ENCODE measurements at places on chromosomes 1 and 21.

DNA sequence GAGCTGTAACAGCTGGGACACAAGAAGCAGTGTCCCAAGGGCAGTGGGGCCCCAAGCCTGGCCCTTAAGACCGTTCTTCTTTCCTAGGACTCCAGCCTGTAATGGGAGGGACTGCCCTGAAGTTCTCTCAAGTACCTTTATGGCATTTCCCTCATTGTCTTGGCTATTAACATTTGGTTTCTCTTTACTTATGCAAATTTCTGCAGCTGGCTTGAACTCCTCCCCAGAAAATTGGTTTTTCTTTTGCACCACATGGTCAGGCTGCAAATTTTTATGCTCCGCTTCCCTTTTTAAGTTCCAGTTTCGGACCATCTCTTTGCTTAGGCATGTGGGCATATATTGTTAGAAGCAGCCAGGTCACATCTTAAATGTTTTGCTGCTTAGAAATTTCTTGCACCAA is 3.1 kb upstream of the MROH9 start:
- no peak for DNase-seq

DNA sequence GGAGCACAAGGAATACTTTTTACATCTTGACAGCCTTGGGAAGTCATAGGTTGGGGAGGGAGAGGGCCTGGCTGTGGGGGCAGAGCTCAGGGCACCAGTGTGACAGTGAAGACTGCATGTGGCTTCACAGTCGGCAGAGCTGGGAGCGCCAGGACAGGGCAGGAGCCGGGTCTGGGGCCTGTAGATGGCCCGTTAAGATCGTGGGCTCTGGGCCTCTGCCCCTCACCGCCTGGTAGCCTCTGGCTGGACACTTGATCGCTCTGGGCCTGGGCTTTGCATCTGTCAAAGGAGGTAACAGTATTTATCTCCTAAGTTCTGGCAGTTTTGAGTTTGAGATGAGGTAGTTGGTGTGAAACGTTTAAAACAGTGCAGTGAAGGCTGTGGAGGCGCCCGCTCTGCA is 4.8 kb downstream of the SLX9 start:
- no peak for DNase-seq

DNA sequence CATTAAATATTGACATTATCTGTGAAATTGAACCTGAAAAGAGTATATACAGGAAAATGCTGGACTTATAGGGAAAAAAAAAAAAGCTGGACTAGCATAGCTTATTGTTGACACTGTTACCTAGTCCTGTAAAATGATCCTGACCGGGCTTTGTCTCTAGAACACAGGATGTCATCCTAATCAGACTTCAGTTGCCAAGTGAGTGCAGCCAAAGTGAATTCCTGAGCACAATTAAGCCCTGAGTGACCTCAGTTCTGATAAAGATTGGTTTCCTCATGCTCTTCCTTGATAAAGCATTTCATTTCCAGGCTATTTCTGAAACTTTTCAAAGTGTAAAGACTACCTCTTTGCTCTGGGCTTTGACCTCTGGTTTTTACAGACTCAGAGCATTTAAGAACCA is 19.8 kb downstream of the SELP start:
- no peak for DNase-seq

DNA sequence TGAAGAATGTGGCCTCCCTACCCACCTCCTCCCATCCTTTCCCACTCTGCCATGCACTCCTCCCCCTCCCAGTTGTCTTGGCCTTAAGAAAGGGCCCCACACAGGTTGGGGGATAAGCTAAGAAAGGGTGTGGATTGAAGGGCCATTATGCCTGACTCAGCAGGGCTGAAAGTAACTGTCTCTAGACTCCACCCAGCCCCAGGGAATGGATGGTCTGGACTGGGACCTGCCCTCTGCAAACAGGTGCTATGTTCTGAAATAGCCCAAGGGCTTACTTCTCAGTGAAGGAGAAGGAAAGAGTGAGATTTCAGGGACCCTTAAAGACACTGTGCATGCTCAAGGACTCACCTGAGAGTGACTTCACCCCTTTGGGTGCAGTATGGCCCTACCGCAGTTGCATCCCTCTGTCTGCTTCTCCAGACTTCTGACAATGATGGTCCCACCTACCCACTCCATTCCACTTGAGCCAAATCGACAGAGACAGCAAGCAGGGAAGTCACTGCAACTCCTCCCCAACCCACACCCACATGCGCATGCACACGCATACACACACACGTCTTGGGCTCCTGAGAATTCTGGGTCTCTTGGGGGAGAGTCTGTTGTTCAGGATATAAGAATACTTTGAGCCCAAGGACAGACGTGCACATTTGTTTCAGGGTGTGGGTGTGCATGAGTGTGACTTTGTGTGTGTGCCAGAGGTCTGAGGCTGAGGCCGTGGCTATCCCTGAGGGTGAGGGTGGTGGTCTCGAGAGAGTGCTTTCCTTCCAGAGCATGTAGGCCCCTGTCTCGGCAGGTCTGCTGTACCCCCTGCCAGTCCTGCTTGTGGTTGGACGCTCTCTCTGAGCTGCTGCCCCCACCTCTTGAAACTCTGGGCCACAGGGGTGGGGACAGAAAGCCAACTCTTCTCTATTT is 231.9 kb downstream of the PTPRU start:
- DNase-seq, result no peak

GRCh38 chr1:54325703-54326461 is 80.3 kb downstream of the SSBP3 start:
- peak; percentile 54 for DNase-seq

GRCh38 chr1:172609528-172609927 is 49.4 kb upstream of the FASLG start:
- DNase-seq, result no peak

GRCh38 chr21:44467859-44468195 is 12.5 kb downstream of the LRRC3 start:
- no peak for DNase-seq

- DNase-seq, result no peak
Observed at GRCh38 chr1:236082526-236082925, 17.6 kb upstream of the NID1 start.

DNA sequence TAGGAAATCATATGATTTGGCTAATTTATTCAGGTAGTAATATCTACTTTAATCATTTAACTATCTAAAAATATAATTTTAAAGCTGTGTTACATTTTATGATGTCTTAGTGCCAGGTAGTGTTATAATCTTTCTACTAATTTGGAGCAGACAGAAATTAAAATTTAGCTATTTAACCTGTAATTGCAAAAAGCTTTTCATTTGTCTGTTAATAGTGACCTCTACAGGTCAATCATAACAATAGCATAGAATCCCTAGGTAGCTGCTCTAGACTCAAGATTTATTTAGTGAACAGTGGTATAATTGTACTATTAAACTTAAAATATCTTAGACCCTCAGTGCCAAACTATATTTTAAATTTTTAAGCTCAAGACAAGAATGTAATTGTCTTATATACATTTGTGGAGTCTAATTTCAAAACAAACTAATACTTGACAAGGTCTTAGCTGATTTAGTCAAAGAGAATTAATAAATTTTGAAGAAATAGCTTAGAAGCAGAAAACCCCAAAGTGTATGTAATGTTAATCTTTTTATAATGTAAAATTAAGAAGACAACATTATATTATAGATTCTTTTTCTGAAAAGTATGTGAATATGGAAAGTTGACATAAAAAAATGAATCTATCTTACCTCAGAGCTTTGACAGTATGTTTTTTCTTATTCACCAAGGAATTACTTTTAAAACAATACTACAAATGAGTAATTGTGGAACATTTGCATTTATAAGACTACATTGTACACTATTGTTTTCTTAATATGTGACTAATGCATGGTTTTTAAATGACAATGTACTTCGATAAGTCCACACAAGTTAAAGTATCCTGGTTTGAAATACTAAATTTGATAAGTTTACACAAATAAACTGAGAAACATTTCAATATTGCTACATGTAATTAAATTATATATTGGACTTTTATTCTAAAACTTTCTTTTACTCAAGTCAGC is 64.1 kb upstream of the RNPC3 start:
- no peak for DNase-seq

GRCh38 chr1:151916726-151917370 is 7.5 kb upstream of the THEM4 start:
- no peak for DNase-seq

GRCh38 chr1:40760984-40761383 is 22.6 kb upstream of the KCNQ4 start:
- DNase-seq, result no peak

- no peak for DNase-seq
Observed at GRCh38 chr1:112729909-112730308, 14.8 kb upstream of the PPM1J start.

- no peak for DNase-seq
Observed at GRCh38 chr1:77060000-77060399, 159.2 kb downstream of the PIGK start.

DNA sequence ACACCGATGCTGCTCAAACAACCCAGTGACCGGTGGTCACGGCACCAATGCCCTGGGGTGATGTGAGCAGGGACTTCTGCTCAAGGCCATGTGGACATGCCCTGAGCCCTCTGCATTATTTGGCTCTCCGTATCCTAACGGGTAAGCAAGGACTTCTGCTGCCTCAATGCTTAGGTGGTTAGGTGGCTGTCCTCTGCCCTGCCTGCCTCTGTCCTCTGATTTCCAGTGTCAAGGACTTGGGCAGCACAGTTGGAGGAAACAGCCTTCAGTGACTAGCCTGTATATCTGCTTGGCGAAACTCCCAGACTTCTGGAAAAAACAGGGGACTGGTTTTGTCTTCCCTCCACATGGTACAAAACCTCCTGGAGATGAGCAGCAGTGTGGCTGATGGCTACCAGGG is 34.5 kb downstream of the DNAJC11 start:
- DNase-seq, result no peak

DNA sequence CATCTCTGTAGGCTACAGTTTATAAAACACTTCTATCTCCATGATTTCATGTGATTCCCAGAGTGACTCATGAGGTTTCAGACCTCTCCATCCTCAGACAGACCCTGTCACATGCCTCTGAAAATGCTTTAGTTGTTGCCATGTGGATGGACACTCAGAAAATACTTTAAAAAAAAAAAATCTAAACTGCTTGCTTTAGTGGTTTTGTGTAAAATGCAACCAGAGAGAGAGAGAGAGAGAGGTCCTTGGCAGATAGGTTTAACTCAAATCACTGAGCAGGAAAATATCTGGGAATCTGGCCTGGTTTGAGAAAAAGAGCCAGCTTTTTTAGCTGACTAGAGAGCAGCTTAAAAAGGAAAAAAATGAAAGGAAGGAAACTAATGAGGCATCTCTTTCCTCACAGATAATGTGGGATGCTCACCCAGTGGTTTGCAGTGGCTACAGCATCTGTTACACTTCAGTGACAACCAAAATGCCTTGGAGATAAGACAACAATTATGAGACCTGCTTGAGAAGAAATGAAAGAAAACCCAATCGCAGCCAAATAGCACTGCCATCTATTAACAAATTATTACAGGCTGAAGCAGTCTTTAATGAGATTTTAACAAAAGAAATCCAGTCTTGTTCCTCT is 54.6 kb upstream of the SYT14 start:
- no peak for DNase-seq

DNA sequence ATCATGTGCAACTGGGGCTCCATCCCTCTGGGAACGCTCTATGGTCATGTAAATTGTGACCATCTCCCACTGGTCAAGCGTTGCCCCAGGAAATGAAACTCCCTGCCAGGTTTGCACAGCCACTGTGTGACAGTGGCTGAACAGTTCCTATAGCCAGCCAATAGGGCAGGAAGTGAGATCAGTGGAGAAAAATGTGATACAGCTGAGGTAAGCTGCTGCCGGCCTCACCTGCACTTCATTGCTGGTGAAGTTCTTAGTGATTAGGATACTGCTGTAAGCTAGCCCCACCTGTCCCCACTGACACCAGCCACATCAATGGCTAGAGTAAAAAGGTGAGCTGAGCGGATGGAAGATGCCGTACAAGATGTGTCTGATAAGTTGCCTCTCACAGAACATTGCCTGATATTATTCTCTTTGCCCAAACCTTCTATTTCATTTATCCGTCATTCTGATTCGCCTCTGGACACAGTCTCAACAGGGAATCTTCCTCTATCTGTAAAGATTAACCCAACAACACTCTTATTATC is 38.4 kb upstream of the CDC42BPA start:
- no peak for DNase-seq

DNA sequence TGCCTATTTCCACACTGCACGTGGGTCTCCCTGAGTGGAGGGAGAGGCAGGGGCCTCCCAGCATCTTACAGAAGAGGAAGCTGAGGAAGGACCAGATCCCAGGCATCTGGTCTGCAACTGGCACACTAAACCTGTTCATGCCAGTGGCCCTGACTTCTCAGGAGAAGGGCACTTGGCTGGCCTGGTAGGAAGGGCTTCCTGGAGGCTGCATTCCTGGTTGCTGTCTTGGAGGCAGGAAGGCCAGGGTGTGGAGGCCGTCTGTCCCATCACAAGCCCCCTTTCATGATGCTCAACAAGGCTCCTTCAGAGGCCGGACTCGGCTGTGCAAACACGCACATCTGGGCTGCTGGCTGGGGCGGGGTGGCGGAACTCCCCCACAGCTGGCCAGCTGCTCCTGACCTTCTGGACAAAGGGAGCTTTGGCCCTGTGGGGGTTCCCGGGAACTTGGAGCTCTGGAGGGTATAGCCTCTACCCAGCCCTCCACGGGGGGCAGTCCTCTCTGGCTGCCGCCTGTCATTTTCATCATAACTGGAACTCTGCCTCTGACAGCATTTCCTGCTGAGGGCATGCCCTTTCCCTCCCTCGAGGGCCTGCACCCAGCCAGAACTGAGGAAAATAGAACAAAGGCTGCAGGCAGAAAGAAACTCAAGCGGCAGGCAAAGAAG is 39.2 kb upstream of the POU3F1 start:
- no peak for DNase-seq

DNA sequence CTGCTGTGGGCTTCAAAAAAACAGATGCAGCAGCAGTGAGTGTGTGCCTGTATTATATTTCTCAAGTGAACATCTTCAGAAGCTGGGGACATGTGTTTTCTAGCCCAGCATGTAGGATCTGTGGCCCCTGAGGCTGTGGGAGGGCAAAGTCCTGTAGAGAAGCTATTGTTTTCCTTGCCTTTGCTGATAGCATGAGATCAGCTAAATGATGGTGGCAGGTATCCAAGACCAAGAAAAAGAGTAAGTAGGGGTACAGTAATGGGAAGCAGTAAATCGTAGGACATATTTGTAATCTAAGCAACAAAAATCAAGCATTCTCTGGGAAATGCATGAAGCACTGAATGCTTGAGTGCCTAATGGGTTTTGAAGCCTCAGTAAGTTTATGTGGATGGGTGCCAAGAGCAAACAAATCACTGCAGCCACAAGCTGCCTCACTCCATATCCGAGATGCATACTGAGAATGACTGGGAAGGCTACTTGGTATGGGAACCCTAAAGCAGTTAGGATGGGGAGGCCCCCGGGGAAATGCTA is 98.3 kb downstream of the CD58 start:
- no peak for DNase-seq

DNA sequence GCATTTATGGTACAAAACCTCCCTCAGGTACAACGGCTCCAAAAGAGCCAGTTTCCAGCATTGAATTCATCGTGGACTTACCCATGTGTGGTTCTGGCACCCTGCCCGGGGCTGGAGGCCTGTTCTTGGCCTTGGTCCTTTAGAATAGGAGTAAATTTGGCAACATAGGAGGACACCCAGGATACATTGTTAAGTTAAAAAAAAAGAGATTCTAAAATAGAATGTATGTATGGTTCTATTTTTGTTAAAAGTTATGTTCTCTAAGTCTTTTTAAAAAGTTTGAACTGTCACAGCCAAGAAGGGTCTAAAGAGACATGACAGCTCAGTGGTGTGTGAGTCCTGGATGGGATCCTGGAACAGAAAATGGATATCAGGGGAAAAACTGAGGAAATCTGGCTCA is 25.9 kb downstream of the EPHX1 start:
- no peak for DNase-seq

- DNase-seq, result no peak
Observed at GRCh38 chr1:106678279-106679050, 378.0 kb upstream of the PRMT6 start.
